ENCODE measurements at places on chromosomes 2 and 18.

- no peak for DNase-seq
Observed at GRCh38 chr2:240624950-240625621, at the start of gene GPR35. Gene GPR35, plus strand, starts transcription at chr2:240625480. Its CDS starts 4,473 bp downstream, at chr2:240629953.

DNA sequence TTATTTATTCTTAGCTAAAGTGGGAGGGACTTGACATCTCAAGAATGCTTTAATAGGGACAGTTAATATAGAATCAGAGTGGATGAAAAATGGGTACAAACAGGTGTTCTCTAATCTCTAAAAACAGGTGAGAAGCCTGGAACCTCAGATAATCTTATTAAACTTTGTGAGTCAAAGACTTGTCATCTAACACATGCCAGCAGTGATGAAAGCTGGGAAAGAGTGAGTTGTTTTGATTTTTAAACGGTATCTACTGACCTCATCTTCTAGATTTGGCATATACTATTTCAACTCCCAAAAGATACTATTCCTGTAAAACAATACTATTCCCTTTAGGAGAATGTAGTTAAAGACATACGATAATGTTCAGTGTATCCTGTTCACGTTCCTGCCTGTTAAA, 103.4 kb downstream of the CCDC141 start:
- DNase-seq = no peak

GRCh38 chr2:175002547-175003274, 2.5 kb downstream of the CHN1 start:
- DNase-seq = no peak

GRCh38 chr2:125797192-125797591, 858.8 kb upstream of the GYPC start:
- DNase-seq = no peak

DNA sequence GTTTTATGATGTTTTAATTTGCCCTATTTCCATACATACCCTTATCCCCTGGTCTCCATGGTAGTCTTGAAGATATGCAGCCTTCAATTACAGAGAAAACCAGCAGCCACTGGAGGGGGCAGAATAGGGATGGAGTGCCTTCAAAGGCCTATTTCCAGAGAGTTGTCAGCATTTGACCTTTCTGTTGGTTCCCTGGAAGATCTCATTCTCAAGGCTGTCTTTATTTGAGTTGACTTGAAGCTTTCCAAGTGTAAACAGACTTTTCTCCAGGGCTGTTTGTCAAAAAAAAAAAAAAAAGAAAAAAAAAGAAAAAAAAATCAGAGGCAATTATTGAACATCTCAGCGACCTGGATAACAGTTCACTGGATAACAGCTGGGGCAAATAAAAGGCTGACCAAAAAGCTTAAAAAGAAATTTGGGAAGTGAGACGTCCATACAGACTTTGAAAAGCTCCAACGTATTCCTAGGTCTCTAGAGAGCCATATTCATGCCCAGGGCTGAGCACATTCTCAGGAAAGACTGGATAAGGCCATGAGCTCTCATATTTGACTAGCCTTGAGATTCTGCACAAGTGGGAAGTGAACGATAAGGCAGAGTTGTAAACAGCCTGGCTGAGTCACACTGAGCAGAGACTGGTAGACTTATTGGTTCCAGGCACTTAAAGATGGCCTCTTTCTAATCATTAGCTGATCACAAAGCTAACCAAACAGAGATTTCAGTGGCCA, 126.6 kb downstream of the VAPA start:
- DNase-seq = no peak

- peak; percentile 98 for DNase-seq
Observed at GRCh38 chr2:2846332-2847208, 515.5 kb upstream of the MYT1L start.

DNA sequence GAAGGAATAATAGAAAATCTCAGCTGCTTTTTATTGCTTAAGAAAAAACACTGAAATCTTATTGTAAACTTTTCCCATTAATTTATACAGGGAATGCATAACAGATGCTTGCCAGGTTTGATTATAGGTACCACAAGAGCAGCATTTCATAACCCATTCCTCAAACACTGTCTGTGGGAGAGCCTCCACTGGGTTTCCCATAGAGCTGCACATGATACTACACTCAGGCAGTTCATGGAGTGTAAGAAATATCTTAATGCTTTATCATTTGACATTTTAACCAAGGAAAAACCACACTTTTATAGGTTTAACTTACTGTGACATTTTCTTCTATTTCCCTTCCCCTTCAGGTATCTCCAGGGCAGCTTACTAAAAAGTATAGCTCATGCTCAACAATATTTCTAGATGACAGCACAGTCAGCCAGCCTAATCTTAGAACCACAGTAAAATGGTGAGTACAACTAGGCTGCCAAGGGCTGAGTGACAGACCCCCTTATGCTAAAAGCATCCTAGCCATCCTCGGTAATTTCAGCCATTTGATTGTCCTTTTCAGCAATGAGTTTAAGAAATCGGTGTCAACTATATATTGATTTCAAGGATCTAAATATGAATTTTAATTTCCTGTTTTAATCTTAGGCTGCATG, 22.3 kb downstream of the CCNYL1 start:
- no peak for DNase-seq

- DNase-seq = peak; percentile 55
Observed at GRCh38 chr2:181077128-181077709, 96.8 kb downstream of the UBE2E3 start.

DNA sequence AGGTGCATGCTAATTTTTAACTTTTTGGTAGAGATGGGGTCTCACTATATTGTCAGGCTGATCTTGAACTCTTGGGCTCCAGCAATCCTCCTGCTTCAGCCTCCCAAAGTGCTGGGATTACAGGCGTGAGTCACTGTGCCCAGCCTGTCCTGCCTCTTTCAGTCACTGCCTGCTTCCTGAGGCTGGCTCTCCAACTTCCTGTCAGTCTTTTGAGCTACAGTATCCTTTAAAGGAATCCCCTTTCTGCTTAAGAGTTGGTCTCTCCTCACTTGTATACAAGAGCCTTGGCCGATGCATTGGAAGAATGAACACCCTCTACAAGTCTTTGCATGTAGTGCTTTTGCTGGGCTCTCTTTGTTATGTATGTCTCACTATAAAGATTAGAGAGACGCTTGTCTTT, 88.4 kb upstream of the SMAD2 start:
- no peak for DNase-seq

- DNase-seq = no peak
Observed at GRCh38 chr2:63034526-63034925, 16.1 kb upstream of the OTX1 start.

Data from COR-L47 (cell line).